CD8-positive, alpha-beta T cell (primary cell): ENCODE measurements at places on chromosomes 16 and 17. TPM values are rescaled to one million over a fixed set of nuclear protein-coding genes. Genes with fewer than 3 reads are reported as not detected.

DNA sequence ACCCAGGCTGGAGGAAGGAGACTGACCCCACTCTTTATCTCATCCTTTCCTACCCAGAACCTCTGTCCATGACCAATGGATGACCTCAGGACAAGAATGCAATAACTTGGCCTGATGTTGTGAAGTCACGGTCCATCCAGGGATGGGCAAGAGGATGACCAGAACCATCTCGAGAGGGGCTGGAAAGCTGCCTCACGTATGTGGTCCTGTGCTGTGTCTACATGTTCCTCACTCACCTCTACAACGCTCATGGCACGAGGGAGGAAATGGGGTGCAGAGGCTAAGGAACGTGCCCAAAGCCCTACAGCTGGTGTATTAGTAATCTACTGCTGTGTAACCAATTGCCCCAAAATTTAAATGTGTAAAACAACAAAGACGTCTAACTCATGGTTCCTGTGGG, 7.3 kb upstream of the KCTD5 start:
- no peak for DNase-seq

DNA sequence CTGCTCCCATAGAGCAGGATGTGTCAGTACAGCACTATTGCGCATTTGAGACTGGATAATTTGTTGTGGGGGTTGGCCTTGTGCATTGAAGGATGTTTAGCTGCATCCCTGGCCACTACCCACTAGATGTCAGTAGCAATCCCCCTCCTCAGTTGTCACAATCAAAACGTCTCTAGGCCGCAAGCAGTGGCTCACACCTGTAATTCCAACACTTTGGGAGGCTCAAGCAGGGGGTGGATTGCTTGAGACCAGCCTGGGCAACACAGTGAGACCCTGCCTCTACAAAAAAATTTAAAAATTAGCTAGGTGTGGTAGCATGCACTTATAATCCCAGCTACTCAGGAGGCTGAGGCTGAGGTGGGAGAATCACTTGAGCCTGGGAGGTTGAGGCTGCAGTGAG, 48.4 kb downstream of the CENPV start:
- no peak for DNase-seq

- peak; percentile 11 for DNase-seq
Observed at GRCh38 chr17:7132511-7133094, 18.0 kb upstream of the ASGR2 start.

The NGFR gene
- 0.73 TPM for total RNA-seq

The TEX14 gene
- total RNA-seq, result 0.94 TPM

The ARHGAP23 gene
- 0.33 TPM for total RNA-seq

The TMEM238L gene
- total RNA-seq, result not detected

The YBX2 gene
- total RNA-seq, result not detected

The RNF40 gene
- total RNA-seq, result 98.7 TPM

DNA sequence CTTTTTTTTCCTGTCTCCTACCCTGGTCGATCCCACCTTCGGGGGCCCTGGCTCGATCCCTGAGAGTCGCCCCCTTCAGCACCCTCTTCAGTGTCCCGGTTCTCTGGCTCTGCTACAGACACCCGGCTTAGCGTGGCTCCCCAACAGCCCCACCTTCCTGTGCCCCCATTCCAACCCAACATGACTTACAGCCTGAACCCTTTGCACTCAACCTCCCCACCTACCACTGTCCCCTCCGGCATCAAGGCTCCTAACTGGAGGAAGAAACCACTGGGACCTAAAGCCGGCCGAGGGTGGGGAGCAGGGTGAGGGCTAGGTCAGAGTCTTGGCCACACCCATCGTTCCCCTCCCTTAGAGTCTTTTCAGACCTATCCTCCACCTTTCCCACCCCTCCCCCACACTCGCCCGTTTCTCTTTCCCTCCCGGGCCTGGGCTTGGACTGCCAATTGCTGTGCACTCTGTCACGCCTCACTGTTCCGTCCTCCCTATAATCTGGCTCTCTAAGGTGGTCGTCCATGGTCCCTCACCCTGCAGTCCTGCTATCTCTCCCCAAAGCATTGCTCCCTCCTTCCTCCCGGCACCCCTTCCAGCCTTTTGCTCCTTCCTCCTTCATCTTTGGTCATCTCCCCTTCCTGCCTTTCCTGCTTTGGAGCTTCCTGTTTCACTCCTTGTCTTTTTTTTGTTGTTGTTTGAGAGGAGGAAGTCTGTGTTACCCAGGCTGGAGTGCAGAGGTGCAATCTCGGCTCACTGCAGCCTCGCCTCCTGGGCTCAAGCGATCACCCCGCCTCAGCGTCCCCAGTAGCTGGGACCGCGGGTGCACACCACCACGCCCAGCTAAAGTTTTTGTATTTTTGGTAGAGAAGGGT, 890 bp upstream of the CLDN7 start:
- DNase-seq, result peak; percentile 45

- DNase-seq, result no peak
Observed at GRCh38 chr17:55167024-55167725, 97.6 kb upstream of the HLF start.

DNA sequence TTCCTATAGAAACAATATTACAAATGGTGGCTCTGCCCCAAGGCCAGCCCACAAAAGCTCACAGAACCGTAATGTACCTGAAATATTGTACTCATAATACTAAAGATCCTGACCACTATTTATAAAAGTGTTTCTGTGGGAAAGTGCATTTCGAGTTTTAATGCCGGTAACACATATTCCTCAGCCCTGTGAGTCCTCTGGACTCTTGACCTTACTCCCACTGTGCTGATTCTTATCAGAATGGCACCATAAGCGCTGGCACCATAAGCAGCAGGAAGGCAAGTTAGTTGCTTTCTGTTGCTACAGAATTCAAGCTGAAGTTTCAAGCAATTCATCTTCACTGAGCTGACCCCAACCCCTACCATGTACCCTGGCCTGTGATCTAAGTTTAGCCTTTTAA, 36.4 kb upstream of the MED13 start:
- no peak for DNase-seq
